ENCODE measurements at places on chromosomes 2 and 18.
A peak's percentile ranks its signal among the peaks of the same experiment; 100 is the strongest.

DNA sequence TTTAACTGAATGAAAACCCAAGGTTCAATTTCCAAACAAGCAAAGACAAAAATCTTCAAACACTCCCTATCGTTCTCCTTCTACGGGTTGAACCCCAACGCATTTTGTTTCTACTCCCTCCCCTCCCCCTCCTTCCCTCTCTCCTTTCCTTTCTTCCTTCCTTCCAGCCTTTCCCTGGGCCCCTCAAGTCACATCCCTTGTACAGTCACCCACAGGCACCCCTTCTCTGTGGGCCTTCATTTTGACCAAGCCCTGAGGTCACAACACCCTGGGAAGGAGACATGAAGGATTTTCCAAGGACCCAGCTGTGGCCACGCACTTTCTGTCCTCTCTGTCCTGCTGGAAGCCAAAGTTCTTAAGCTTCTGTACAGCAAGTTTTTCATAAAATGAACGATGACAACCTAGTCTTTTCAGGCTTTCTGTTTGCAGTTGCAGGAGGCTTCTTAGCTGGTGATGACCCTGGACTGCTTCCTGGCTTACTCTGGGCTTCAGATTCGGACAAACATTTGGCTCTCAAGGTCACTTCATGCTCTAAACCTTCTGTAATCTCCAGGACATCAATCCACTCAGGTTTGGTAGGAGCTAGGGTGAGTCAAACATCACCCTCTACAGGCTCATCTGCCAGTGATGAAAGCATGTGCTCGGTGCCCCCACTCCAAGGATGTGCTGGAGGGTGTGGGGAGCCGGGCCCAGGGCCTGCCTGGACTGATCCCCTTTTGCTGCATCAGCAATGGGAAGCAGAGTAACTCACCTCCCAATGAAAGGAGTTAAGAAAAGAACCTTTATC, 25.5 kb downstream of the TMEM247 start:
- no peak for DNase-seq

GRCh38 chr2:148540022-148540421, 104.5 kb upstream of the EPC2 start:
- DNase-seq: peak; percentile 49

- no peak for DNase-seq
Observed at GRCh38 chr2:207531032-207531952, 1.5 kb downstream of the CREB1 start.

- DNase-seq: no peak
Observed at GRCh38 chr2:23571527-23572282, 186.7 kb downstream of the KLHL29 start.

Measured in activated naive CD8-positive, alpha-beta T cell treated with anti-CD3 and anti-CD28 coated beads, Interleukin-2, amount 10 ng/mL, durations not matched to agents 7 days and 5 days (primary cell).